ENCODE measurements at places on chromosomes 6 and 20.

- DNase-seq: no peak
These were observed 56.3 kb downstream of the PREX1 start for GRCh38 chr20:48771542-48771941.

- DNase-seq: peak; percentile 16
These were observed 1.3 kb downstream of the GUCA1B start for GRCh38 chr6:42193491-42193894.

GRCh38 chr20:62929051-62929538, 2.8 kb upstream of the DIDO1 start:
- peak; percentile 58 for DNase-seq

DNA sequence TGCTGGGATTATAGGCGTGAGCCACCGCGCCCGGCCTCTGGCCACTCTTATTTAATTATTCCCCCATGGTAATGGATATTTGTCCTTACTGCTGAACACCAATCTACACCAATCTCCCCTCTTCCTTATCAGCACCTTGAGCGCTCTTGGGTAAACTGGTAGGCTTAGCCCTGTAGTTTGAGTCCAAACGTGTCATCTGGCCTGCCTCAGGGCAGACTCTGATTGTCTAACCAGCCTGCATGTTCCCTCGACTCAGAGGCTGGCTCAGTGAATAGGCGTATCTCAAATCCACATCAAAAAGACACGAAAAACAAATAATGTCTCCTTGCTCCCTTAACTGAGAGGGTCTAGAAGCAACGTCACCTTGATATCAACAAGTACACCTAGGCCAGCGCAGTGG, 260.9 kb downstream of the TFAP2C start:
- no peak for DNase-seq

DNA sequence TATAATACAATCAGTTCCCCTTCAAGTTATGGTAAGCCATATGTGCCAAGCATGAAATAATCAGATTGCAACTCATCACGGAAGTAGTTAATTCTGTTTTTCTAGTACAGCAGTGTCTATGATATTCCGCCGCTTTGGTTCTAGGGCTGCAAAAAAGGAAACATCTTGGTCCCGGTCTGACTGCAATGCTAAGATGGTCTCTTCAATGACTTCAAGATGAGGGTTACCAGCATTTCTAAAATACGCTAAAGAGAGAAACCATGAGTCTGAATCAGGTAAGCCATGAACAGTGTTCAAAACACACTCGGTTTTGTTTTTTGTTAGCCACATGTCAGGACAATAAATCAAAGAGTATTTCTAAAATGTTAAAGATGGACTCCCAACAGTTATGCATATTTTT, 3.2 kb upstream of the ANKRD60 start:
- peak; percentile 81 for DNase-seq

DNA sequence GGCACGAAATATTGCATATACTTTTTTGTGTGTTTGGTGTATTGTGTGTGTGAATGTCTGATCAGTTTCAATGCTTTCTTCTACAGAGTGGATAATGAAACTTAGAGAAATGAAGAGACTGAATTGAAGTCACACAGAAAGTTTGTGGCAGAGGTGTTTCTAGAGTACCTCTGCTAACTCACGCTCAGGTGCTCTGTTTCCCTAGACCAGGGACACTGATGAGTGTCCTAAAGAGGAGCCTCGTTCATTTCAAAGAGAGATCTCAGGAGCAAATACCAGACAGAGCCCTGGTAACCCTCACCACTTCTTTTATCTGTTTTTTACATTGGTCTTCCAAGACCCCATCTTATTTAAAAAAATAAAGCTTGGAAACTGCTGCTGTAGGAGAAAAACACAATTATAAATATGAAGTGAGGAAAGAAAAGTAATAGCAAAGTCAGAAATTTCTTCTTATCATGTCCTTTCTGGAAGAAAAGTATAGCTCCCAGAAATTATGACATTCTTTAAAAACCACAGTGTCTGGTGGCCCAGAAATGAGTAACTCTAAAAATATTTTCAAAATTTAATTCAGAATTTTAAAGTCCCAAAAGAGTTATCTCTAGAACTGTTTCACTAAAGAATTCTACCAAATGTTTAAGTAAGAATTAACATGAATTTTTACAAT, 720.6 kb downstream of the RFPL4B start:
- DNase-seq: no peak

Measured in tongue (tissue), 3 donors.